ENCODE measurements at places on chromosomes 16 and 17.

- no peak for DNase-seq
Measured at GRCh38 chr17:48610282-48611211, at the start of gene HOXB7. TSS of gene HOXB7 (minus strand) at chr17:48611017. CDS start at chr17:48610918, 99 bp downstream.

DNA sequence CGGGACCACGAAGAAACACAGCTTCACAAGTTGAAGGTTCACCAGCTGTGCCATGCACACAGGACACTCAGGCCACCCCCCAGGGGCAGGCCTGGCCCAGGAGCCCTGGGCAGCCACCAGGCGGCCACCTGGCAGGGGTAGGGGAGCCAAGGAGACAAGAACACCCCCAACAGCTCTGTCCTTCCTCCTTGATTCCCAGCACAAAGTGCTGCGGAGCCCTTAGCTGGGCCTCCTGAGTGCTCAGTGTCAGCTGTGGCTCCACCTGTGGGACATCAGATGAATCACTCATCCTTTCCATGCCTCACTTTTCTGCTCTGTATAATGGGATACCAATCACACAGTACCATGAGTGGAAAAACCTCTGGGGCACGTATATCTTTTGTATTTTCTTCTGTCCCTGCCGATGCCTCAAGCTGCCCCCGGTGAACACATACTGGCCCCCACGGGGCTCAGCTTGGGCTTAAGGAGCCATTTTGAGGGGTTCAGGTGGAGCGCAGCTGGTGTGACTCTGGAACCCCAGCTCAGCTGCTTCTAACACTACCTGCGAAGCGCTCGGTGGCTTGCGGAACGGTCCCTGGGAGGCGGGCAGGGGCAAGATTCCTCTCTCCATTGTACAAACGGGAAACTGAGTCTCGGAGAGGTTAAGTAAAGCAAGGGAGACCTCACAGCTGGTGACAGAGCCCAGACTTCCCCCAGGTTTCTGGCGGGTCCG is 12.0 kb downstream of the GALK1 start:
- no peak for DNase-seq

- no peak for DNase-seq
Measured at GRCh38 chr16:64253525-64253924, 868.3 kb downstream of the CDH11 start.

DNA sequence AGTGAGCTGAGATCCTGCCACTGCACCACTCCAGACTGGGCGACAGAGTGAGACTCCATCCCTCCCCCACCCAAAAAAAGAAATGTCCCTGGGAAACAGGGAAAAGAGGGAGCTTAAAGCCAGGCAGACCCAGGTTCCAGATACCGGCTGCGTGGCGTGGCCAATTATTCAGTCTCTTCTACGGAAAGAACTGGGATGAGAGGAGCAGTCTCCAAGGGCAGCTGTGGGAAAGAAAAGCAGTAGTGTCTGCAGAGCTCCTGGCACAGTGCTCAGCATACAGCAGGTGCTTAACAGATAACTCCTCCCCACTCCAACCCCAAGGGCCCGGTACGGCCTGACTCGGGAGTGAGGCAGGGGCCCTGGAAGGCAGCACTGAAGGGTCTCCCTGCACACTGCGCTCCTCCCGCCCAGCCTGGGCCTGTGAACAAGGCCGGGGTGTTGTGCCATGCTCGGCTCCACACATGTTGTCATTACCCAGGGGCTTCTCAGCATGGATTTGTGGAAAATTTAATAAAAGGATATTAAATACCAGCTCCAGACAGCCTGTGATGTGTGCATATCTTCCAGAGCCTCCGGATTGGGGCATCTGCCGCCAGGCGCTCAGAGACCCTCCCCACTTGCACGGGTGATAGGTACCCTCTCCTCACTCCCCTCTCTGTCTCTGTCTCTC is 17.6 kb upstream of the SPPL2C start:
- no peak for DNase-seq

- no peak for DNase-seq
Measured at GRCh38 chr16:89601906-89602272, 11.6 kb upstream of the DPEP1 start.

DNA sequence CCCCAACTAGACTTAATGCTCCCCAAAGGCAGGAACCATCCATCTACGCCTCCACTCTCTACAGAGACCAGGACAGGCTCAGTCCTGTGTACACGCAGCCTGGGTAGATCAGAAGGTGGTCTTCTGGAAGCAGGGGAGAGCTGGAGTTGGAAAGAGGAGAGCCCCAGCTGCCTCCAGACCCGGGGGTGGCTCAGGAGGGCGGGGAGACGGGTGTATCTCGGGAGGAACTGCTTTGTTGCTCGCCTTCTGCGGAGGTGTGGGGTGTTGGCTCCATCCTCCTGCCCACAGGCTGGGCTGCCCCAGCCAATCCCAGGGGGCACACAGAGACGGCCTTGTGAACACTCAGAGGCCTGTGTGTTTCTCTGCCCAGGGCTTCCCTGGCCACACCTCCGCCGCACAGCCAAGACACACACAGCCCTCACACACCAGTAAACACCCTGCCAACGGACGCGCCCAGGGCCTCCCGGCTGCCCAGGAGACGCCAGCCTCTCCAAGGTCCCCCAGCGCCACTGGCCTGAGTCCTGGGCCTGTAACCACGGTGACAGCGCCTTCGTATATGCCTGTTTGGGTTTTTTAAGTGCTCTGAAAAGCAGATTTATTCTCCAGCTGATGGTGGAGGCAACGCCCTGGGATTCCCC is 143.4 kb upstream of the CDC42EP4 start:
- no peak for DNase-seq

GRCh38 chr16:57115514-57116182 is 23.3 kb downstream of the CPNE2 start:
- DNase-seq, result no peak

DNA sequence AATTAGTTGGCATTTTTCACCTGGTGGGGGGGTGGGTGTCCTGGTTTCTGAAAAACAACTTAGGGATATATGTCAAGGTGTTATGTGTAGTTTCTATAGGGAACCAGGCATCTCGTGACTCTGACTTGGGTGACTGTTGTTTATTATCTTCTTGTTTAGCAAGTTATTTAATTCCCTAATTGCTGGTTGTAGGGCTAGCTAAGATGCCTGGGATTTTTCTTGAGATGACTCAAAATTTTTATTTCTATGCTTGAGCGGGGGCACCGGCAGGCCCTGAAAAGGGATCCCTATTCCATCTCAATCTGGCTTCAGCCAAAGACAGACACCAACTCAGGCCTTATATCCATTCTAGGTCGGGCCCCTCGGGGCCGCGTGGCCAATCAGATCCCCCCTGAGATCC is 3.2 kb downstream of the DPH1 start:
- DNase-seq, result no peak

- DNase-seq, result no peak
Measured at GRCh38 chr16:79286646-79287423, 313.7 kb downstream of the MAF start.

- DNase-seq, result no peak
Measured at GRCh38 chr16:1706386-1707192, 594 bp downstream of the MAPK8IP3 start.

DNA sequence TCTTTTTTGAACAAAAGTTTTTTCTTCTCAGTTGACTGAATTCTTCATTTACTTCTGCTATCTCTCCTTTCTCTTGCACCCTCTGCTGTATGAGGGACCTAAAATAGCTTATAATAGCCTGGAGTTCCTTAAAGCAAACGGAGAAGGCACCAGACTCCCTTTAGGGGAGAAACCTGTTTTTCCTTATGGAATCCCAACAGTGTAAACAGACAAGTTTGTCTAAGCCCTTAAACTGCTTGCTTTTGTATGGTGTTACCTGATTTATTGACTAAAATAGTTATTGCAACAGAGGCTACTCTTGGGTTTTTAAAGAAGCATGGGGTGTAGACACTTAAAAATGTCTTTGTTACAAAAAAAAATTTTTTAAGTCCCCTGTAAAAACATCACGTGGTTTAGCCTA is 12.9 kb upstream of the TRIM25 start:
- no peak for DNase-seq

DNA sequence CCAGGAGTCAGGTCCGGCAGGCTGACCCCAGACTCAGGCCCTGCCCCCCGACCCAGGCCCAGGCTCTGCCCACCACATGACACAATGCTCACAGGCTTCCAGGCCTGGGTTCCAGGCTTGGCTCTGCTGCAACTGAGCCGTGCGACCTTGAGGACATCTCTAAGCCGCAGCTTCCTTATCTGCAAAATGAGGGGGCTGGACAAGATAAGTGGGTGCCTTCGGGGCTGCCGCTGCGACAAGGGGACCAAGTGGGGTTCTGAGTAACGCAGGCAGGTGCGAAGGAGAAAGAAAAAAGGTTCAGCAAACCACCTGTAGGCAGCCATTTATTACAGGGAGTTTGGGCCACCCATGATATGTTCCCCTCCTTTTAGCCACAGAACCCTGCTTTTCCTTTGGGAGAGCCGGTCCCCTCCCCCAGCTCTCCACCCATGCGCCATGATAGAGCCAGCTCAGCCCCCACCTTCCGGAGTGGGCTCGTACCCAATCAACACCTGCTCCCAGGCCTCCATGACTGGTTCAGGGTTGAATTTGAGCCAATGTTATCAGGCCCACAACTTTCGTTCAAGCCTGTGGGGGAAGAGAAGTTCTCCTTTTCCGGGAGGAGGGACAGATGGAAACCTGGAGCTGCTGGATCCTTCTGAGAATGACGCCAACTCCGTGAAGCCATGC is 38.2 kb downstream of the RTN4RL1 start:
- no peak for DNase-seq

Data from urinary bladder (tissue), 4 donors.